Left ventricle myocardium inferior (tissue), 1 donor: ENCODE measurements at places on chromosomes 7 and 10. TPM values are rescaled to one million over a fixed set of nuclear protein-coding genes. Genes with fewer than 3 reads are reported as not detected.

- DNase-seq: no peak
These were observed 33.3 kb downstream of the CHCHD3 start for GRCh38 chr7:133048589-133048988.

- no peak for DNase-seq
These were observed 204.4 kb downstream of the DIP2C start for GRCh38 chr10:484925-485661.

- peak; percentile 5 for DNase-seq
These were observed 2.4 kb upstream of the INPP5A start for GRCh38 chr10:132535065-132535651.

DNA sequence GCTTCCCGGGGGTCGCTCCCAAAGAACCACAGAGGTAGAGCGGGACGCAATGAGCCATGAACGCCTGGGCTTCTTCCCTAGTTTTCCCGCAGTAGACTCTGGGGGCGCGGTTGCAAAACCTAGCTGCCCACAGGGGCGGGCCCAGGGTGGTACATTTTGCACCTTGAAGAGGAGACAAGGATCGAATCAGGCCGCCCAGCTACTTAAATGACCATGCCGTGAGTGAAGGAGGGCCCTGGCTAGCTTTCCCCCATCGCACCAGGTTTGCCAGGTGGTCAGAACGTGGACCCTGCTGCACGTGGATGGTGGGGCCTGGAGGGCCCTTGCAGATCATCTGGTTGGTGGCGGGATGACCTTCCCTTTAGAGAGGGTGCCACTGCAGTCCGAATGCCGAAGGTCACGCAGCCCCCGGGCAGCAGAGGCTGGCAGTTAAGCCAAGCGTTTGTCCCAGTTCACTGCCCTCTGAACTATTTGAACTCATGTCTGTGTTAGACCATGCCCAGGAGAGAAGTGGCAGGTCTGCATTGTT lies 604 bp upstream of the SHTN1 start:
- no peak for DNase-seq

DNA sequence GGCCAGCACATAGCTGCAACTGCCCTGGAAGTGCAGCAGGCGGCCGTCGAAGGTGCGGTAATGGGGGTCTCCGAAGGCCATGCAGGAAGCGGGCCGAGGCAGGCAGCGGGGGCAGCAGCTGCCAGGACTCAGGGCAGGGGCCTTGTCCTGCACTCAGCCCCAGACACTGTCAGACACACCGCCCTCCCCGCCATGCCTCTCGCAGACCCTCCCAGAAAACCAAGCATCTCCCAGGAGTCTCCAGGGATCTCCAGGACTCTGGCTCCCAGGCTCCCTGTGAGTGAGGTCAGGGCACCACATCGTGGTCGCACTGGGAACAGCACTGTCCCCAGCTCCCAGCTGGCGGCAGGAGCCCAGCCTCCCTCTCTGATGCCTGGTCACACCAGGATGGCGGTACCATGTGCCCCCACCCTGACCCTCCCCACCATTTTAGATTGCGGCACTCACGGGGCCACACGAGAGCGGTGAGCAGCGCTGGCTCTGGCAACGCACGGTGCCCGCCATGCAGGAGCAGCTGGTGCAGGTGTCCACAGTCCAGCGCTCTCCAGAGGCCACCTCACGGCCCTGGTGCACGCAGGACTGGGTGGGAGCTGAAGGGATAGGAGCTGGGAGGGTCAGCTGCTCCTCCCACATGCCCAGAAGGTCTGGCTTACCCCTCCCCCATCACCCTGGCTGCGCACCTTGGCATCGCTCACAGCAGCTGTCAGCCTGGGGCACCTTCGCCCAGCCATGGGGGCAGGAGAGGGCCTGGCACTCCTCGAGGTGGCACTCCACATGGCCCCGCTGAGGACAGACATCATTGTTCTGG lies 17.5 kb downstream of the ATP6V1F start:
- DNase-seq: peak; percentile 63

DNA sequence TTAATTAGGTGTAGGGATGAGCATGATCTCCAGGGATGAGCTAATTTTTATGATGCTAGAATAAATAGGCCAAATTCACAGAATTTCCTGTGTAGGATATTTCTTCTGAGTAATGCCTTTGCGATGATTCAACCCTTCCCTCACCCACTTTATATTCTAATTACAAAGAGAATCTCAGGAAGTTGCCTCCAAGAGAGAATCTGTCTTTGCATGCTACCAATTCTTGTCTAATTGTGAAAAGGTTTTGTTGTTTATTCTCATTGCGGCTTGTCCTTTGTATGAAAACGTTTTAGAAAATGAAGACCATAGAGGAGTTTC lies 6.3 kb downstream of the C7orf57 start:
- no peak for DNase-seq

- no peak for DNase-seq
These were observed 66.6 kb downstream of the FZD1 start for GRCh38 chr7:91330866-91331265.

- no peak for DNase-seq
These were observed 245.9 kb downstream of the FGFR2 start for GRCh38 chr10:121352231-121352855.

GRCh38 chr10:132636358-132636757 lies 98.8 kb downstream of the INPP5A start:
- DNase-seq: peak; percentile 15

DNA sequence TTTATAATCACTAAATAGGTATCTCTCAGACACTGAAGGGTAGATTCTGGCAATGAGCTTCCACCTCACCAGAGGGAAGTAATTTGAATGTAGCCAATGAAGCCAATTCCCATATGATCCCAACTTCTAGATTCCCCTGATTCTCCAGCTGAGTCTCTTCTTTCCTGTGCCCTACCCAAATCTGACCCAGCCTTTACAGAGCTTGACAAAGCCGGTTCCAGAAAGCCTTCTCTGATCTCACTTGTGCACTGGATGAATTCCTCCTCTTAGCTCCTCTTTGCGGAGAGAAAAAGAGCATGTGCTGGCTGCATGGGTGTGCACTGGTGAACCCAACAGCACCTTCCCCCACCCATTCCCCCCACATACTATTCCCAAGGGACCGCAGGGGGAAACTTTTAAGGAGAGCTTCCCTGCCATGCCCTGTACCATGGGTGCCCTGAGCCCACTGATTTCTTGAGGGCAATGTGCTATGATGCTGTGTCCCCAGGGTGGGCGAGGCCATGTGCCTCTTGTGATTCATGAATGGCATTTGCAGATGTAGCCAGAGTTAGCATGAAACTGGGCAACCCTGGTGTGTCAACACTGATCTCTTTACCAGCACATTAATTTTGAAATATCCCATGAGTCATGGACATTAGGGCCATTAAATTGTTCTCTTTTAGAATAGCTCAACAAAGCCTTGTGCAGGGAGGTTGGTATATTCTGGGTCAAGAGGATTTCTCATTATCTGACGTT lies 50.4 kb upstream of the PLEKHA1 start:
- no peak for DNase-seq

Gene SUV39H2
- total RNA-seq: 4.8 TPM

Gene BZW2
- total RNA-seq: 308 TPM

Gene AZGP1
- 85.5 TPM for total RNA-seq
